SK-N-SH treated with all-trans-retinoic acid at 6 μM for 48 hours (cell line): ENCODE measurements at places on chromosomes 1 and 21.

DNA sequence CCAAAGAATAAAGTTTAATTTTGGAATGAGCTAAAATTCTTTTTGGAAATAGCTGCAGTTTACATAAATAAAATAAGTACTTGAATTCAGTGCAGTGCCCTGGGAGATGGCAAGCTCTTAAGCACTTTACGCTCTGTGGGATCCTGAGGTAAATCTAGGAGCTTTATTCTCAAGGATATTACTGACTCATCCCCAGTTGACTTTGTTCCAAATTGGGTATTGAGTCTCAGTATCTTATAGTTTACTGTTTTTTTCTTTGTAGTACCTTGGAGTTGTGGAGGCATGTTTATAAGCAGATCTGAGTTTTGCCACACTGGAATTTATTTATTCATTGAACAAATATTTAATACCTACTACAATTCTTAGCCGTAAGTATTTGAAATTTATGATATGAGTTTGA is 27.4 kb upstream of the HRNR start:
- no peak for ATAC-seq

- ATAC-seq, result peak; percentile 97
Measured at GRCh38 chr1:69737527-69738185, 169.9 kb downstream of the LRRC7 start.

DNA sequence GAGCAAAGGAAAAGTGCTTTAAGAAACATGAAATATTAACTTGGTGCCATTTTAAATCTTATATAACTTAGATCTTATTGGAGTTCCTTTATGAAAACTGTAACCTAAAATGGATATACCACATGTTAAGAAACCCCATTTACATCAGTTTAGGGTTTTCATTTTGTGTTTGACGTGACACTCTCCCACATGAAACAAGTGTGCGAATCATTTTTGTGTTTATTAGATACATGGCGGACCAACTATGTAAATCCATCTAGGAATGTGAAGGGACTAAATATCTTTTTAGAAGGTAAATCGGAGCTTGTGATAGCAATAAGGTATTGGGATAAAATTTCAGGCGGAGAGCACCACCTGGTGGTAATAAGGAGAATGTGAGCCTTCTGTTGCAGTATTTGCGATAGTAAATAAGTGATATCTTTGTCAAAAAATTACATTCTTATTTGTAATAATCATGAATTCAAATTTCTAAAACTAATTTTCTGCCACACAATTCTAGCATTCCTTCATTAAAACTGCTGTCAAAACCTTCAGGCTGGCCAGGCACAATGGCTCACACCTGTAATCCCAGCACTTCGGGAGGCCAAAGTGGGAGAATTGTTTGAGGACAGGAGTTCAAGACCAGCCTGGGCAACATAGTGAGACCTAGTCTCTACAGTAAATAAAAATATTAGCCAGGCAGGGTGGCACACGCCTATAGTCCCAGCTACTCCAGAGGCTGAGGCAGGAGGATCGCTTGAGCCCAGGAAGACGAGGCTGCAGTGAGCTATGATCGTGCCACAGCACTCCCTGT is 31.3 kb downstream of the SMAP2 start:
- peak; percentile 83 for ATAC-seq

- ATAC-seq, result peak; percentile 34; the same call in 1 of the 3 replicates
Measured at GRCh38 chr1:40898431-40898901, 36.3 kb upstream of the CITED4 start.

DNA sequence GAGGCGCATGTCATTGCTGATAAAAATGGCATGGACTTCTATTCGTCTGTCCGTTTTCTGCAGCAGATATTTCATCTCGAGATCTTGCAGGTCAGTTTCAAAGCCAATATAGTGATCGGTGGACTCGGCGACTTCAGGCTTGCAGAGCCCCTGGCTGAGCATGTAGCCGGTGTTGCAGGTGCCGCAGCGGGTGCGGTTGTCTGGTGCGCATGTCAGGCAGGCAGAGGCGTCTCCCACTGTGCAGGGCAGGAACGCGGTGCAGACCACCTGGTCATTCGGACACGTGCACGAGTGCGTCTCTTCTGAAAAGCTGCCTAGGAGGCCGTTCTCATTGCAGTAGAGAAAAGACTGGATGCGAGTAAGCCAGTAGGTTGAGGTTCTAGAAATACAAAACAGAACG is 378.9 kb downstream of the BRINP3 start:
- ATAC-seq, result no peak

DNA sequence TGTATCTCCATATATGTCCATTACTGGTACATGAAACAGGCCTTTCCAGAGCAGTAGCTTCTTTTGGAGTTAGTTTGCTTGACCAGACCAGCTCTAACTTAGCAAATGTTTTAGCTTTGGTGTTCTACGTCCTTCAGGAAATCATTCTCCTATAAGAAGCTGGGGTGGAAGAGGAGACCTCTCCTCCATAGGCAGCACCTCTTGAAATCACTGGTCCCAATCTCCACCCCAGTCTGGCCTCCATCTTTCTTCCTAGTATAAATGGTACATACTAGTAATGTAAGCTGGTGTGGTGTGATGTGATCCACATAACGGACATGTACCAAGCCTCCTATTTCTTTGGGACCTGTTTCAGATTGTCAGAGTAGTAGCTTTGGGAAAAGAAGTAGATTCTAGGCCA is 171.4 kb downstream of the DHRS3 start:
- no peak for ATAC-seq

DNA sequence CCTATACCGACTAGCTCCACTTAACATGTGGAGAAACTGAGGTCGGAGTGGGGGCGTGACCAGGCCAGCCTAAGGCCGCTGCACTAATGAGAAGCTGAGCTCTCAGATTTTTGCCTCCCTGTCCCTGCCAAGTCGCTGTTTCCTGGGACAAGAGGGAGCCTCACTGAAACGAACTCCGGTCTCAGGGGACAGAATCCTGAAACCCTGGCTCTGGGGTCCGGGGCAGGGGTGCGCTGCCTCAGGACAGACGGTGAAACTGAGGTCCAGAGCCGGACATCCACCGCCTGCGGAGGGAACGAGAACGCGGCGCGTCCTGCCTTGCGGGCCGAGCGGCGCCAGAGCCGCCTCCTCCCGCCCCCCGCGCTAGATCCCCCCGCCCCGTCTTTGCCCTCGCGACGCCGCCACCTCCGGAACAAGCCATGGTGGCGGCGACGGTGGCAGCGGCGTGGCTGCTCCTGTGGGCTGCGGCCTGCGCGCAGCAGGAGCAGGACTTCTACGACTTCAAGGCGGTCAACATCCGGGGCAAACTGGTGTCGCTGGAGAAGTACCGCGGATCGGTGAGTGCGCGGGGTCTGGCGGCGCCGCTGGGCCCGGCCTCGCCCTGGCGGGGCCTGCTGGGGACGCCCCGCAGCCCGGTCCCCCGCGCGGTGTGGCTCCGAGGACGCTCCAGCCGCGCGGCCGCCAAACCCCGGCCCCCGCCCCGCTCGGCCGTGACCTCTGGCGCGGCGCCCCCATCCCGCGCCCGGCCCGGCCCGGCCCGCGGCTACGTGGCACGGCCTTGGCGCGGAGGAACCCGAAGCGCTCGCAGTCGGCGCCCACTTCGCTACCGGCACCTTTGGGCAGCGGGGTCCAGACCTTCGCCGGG is at the start of gene GPX7:
GPX7 (plus strand) TSS at position 381 of the 865 bp plus-strand sequence; CDS start at position 420, 39 bp downstream.
- ATAC-seq, result peak; percentile 65

- peak; percentile 22; the same call in 2 of the 3 replicates for ATAC-seq
Measured at GRCh38 chr1:174217248-174217647, 57.9 kb downstream of the RABGAP1L start.

GRCh38 chr1:201736707-201737320 is 92.1 kb upstream of the IPO9 start:
- no peak for ATAC-seq

- peak; percentile 46; the same call in 2 of the 3 replicates for ATAC-seq
Measured at GRCh38 chr21:26717146-26717739, 128.0 kb downstream of the ADAMTS1 start.

DNA sequence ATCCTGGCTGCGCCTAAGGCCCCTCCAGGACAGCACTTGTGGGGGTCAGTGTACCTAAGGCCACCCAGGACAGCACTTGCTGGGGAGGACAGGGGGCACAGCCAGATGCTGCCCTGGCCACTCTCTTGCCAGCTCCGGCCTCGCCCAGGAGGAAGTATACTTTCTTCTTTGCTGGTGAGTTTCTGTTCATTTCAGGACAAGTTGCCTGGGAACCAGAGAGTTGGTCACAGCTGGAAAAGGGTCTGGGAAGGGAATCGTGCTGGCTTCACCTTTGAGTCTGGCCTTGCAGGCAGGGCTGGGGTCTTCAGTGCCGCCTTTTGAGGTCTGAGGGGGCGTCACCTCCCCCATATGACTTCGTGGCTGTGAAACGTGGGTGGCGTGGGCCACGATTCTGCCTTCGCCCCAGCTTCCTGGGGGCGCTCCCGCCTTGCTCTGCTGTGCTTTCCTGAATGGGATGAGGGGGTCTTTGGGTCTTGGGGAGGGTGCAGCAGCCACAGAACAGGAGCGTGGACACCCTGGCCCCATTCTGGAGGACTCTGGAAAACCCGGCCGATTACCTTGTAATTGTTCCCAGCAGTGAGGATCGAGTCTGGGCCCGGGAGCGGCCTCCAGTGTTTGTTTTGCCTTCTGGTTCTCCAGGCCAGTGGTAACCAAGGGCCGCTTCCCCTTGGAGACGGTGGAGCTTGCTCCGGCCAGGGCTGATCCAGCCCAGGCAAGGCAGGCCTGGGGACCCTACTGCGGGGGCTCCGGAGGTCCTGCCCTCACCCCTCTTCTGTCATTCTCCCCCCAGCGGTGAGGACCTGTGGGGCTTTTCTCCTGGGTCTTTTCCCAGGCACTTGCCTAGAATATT is 45.9 kb downstream of the SPSB1 start:
- no peak; the same call in 2 of the 3 replicates for ATAC-seq

- peak; percentile 90 for ATAC-seq
Measured at GRCh38 chr1:89022167-89022959, at the start of gene GBP3. Gene GBP3 (minus strand): TSS chr1:89022866. CDS start chr1:89020721, 2,145 bp downstream.
